ENCODE measurements at places on chromosomes 3 and 15.

DNA sequence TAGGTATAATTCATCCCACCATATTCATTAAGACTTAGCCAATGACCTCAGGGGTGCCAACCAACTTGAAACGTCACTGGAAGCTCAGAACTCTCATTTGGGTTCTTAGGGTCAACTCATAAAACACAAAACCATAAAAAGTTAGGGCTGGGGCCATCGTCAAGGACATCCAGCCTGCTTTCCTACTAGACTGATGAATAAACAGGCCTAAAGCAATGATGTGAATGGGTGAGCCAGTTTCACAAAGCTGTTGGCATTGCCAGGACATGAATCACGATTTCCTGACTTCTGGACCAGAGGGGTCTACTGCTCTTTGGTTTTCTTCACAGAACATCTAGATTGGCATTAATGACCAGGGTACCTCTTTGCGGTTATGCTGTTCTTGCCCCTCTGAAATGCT, 64.7 kb downstream of the EOMES start:
- no peak for DNase-seq

- no peak for DNase-seq
Observed at GRCh38 chr15:76951220-76951619, 19.7 kb downstream of the RCN2 start.

DNA sequence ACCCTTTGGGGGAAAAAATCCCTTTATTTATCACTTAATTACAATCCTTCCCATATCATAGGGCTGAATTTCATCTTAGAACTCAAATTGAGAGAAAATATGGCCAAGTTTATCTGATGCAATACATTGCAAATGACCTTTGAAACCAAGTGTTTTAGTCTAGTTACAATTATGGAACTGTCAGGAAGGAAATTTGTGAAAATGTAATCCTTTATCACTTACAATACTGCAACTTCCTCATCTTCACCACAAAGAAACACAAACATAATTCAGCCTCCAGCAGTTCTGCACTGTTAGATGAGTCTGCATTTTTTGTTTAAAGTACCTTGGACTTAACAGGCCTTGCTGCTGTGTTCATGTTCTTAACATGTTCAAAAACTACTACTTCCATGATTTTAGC, 4.6 kb downstream of the CCPG1 start:
- DNase-seq = no peak

DNA sequence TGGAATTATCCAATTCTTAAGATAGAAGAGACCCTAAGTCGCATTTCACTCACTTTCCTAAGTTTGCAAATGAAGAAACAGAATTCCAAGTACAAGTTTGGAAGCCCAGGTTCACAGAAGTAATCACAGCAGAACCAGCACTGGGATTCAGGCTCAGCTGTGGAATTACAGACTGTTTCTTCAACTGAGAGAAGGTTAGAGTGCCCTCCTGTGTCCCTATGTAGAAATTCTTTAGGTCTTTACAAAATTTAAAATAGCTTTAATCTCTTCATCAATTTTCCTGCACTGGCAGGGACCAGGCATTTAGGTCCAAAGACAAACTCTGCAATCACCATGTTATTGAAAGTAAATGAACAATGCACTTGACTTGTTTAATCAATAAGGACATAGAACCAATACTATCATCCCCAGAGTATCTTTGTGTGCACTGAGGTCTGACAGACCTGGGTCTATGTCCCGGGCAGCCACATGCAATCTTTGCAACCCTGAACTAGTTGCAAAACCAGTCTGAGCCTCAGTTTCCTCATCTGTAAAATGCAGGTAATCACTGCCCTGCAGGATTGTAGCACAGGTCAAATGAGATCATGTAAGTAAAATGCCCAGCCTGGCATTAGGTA, 96.3 kb upstream of the ZBED2 start:
- no peak for DNase-seq

GRCh38 chr3:174651951-174652350, 207.2 kb upstream of the NAALADL2 start:
- no peak for DNase-seq

DNA sequence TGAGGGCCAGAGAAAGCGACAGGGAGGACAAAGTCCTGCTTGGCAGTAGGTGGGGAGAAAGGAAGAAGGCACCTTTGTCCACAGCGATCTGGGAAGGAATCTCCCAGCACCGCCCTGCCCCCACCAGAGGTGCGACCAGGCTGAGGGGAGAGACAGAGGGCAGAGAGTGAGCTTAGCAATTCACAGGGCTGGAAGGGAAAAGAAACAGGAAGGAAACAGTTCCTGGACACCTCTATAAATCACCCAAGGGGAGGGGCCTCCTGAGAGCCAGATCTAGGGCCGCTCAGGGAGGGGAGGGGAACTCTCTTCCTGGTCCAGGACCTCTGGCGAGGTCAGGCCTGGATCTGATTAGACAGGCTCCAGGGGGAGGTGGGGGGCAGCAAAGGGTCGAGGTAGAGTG, 35.4 kb downstream of the RNU5B-1 start:
- DNase-seq = no peak

- DNase-seq = no peak
Observed at GRCh38 chr3:150736316-150736719, 26.7 kb downstream of the SIAH2 start.

DNA sequence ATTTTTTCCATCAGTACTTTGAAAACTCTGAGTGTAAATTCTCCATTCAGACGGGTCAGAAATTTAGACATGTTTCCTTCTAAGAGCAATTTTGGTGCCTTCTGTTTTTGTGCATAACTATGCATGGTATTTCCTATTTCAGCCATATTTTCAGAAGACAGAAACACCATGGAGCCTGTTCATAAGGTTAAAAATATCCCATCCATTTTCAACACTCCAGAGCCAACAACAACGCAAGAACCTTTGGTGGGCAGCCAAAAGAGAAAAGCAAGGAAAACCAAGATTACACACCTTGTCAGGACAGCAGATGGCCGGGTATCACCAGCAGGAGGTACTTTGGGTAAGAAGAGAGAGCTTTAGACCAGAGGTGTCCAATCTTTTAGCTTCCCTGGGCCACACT, 275.6 kb downstream of the BBX start:
- DNase-seq = no peak

- DNase-seq = no peak
Observed at GRCh38 chr15:100109486-100110035, 232.2 kb downstream of the ADAMTS17 start.

- DNase-seq = no peak
Observed at GRCh38 chr3:192929755-192930547, 12.3 kb upstream of the MB21D2 start.

GRCh38 chr3:19931767-19932188, 2.2 kb downstream of the EFHB start:
- DNase-seq = no peak

GRCh38 chr3:159763602-159764489, 224.8 kb upstream of the IL12A start:
- no peak for DNase-seq

GRCh38 chr3:88150371-88150770, 612 bp downstream of the C3orf38 start:
- no peak for DNase-seq

DNA sequence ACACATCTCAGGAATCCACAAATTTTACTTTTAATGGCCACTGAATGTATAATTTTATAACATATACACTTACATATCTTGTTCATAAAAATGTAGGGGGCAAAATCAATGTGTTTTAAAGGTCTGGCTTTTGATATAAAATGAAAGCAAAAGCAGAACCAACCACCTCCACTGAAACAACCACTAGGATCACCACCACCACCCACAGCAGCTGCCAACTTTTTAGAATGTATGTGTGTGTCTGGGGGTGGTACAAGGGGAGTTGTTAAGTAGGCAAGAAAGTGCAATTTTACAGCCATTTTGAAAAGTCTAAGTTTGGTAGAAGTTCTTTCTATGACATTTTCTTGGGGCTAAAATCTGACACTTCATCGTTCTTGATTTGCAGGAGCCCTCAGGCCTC, 44.0 kb downstream of the OTOL1 start:
- no peak for DNase-seq

DNA sequence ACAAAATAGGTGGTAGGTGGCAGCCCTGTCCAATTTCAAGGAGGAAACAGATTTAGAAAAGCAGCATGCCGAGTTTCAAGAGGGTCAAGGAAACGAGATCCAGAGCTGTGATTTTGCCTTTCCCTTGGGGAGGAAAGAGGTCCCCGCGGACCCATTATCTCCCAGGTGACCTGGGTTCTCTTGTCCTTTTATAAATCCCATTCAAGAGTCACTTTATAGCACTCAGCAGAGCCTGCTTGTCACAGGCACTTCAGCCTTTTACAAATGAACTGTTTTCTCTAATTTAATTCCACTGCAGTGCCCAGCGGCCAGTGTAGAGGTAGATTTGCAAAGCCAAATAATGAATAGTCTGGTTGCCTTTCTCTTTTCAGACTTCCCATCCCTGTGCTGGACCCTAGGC, 99.9 kb downstream of the CD47 start:
- DNase-seq = no peak

DNA sequence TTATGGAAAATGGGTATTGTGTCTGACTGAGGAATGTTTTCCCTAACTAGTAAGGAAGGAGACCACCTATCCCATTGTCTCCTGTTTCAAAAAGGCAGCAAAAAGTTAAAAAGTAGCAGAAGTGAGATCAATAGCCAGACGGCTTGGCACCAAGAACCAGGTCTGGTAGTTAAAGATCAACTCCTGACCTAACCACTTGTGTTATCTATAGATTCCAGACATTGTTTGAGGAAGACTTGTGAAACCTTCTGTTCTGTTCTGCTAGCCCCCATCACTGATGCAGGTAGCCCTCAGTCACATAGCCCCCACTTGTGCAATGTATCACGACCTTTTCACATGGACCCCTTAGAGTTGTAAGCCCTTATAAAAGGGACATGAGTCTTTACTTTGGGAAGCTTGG, 46.3 kb upstream of the C2CD4B start:
- no peak for DNase-seq

DNA sequence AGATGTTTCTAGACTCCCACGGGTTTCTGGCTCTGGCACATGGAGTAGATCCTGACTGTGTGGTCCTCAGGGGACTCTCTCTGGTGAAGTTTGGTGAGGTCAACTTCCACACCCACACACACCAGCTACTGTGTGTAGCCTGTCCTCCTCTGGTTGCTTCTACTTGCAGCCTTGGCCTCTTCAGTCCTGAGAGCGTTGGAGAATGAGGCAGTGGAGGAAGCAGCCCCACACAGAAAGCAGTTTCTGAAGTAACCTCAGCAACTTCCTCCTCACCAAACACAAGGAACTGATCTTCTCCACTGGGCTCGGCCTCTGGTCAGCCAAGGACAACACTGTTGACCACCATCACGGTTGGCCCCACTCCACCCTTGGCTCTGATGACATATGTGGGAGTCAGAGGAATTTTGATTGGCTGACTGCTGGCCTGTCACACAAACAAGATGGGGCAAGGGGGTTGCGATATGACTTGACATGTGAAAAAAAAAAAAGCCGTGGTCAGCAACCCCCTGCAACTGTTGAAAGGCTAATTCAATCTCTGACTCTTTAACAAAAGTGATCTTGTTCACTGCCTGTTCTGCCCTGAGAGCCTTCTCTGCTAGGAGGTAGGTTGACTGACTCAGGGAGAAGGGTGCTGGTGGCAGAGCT, 19.6 kb downstream of the CD86 start:
- DNase-seq = no peak

DNA sequence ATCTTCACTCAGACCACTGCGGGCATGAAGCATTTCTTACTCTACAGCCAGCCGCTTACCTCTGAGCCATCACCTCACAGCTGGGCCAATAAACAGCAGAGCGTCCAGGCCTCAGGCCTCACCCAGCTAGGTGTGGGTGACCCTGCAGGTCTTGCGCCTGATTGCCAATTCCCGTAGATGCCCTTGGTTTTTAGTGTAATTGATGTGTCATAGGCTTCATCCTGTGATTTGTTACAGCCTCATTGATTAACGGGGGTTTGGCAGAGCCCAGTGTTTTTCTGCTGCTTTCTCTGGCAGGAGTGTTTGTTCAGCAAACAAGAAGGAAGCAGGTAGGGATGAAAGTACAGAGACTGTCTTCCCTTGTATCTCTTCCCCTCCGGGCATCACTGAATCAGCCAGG, 49.6 kb upstream of the BNIP2 start:
- DNase-seq = no peak

DNA sequence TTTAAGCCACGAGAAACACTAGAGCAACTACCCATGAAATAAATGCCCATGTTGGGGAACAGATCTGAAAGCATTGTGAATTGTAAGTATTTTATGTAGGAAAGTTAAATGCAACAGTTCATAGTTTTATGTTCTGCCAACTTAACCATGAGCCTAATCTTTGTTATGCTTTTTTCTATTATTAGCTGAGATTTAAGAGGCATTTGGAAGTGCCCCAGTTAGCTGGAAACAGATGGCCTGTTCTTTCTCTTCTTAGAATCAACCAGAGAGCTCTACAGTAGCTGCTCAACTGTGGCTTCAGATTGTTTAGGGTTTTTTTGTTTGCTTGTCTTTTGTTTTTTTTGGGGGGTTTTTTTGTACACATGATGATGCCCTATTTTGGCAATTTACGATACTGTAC, 284.4 kb downstream of the KCNH8 start:
- DNase-seq = no peak

- peak; percentile 65 for DNase-seq
Observed at GRCh38 chr15:43776718-43777266, at the start of gene ELL3. Gene ELL3, minus strand, starts transcription at chr15:43776966. Its CDS starts 65 bp downstream, at chr15:43776901.

GRCh38 chr3:42511201-42511600, 8.8 kb downstream of the VIPR1 start:
- no peak for DNase-seq

GRCh38 chr15:96352604-96353405, 22.3 kb downstream of the NR2F2 start:
- DNase-seq = no peak

- DNase-seq = no peak
Observed at GRCh38 chr3:161920196-161920595, 423.6 kb downstream of the OTOL1 start.

- DNase-seq = no peak
Observed at GRCh38 chr3:44280631-44281030, 38.9 kb downstream of the TOPAZ1 start.

GRCh38 chr3:11088066-11088465, 66.2 kb upstream of the HRH1 start:
- DNase-seq = no peak

DNA sequence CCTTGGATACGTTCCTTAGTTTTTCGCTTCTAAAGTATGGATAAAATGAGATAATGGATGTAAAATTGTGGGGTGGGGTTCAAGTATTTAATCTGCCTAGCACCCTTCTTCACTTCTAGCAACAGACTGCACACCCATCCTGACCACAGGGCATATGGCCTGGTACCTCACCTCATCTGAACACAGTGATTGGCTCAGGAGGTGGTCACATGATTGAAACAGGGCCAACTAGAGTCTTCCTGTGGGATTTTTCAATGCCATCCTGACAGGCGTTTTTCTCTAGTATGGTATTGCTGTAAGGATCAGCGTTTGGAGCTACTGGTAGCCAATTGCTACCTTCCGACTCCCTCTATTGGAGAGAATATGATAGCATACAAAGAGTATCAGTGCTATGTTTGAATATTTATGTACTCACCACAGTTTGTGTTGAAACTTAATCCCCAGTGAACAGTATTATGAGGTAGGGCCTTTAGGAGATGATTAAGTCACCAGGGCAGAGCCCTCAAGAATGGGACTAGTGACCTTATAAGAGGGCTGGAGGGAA, 172.2 kb downstream of the PPM1L start:
- no peak for DNase-seq
